ENCODE measurements at places on chromosomes 2 and 18. TPM values are rescaled to one million over a fixed set of nuclear protein-coding genes. Genes with fewer than 3 reads are reported as not detected.

C2orf80 gene
- not detected for total RNA-seq

HAAO gene
- 21.0 TPM for total RNA-seq

IL18RAP gene
- 1.4 TPM for total RNA-seq

C2orf15 gene
- total RNA-seq, result 1.0 TPM

DNA sequence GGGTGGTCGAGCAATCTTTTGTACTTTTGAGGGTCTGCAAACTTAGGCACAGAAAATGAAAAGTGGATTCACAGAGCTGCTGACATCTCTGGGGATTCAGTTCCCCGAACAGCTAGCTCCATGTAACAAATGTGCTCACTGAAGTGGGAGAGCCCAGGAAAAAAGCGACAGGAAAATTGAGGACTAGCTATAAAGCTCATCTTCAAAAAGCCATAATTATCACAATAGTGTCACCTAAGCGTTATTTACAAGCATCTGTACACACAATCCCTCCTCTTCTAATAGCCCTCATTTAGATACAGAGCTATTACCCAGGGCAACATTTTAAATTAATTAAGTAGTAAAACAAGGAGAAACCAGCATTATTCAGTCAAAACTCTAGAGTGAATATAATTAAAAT, 36.1 kb downstream of the RNF152 start:
- DNase-seq, result no peak

DNA sequence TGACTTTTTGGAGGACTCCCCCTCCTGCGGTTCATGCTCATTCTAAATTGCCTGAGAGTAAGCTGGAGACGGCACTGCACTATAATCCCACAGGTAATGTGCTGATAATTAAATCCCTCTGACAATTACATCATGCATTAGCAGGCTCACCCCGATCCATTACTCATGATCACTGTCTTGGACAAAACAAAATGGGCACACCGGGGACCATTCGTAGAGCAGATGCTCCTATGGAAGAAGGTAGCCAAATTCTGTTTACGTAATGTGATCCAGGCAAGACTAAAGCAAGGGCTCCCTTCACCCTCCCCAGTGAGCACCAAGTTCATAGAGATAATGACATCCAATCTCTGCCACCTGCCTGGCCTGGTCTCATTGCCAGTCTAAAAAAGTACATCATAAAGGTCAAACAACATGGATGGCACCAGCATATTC, 657.1 kb upstream of the SOX11 start:
- no peak for DNase-seq

GRCh38 chr2:85886141-85886540, 2.6 kb downstream of the ST3GAL5 start:
- no peak for DNase-seq

GRCh38 chr2:28445448-28446258, 50.2 kb upstream of the PLB1 start:
- DNase-seq, result no peak

DNA sequence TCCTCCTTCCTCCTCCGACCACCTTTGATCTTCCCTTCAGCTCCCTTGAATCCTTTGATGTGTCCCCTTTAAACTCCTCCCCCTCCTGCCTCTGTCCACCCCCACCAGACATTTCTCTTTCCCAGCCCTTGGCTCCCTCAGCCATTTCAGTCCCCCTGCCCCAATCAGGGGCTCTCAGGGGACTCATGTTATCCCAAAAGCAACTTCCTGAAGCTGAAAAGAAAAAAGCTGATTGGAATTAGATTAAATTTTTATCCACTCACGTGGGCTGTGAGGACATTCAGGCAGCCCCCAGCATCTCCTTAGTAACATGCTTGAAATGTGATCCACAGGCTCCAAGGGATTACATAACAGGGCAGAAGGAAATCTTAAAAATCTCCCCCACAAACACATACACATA, 81.3 kb downstream of the NEURL3 start:
- DNase-seq, result no peak

DNA sequence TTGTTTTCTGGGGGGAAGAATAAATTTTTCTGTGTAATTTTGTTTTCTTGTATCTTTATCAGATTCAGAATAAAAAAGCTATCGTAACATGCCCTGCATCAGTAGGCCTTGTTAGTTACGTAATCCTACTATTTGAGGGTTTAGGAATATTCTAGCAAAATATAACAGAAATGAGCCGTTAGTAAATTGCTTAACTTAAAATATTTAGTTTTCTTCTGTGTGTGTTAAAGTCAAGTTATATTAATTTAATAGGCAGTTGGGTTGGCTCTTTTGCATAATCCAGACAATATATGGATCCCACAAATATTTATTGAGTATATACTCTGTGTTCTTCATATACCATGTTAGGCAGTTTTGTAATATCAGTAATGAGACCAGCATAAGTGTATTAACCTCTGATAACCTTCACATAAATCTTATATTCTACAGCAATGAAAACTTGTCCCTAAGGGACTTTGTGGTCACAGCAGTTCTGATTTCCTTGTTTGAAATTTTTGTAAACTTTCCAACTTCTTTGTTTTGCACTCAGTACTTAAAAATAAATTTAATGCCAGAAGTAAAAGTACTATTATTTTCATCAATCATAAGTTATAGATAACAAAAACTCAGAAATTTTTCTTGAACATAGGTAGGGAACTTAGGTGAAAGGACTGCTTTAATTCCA, 151.9 kb downstream of the FMNL2 start:
- no peak for DNase-seq

- DNase-seq, result no peak
These were observed 116.8 kb downstream of the COPS8 start for GRCh38 chr2:237202288-237203030.

GRCh38 chr2:170744248-170745002, 25.8 kb upstream of the ERICH2 start:
- DNase-seq, result no peak

DNA sequence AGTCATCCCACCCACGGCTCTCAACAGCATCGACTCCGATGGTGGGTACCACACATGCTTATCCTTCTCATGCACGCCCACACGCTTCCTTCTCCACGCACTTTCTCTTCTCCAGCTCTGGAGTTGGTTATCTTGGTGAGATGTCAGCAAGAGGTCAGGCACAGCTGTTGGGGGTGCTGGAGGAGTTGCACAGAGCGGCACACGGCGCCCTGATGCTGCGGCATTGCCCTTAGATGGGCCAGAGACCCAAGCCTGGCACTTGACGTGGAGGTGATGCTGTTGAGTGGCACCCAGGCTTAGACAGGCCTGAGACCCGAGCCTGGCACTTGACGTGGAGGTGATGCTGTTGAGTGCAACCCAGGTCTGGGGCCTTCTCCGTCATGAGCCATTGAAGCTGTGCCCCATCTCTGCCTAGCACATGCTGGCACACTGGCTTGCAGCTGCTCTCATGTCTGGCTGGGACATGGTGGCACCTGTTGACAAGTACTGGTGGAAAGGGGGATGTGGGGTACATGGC, 83.2 kb downstream of the DGKD start:
- no peak for DNase-seq

DNA sequence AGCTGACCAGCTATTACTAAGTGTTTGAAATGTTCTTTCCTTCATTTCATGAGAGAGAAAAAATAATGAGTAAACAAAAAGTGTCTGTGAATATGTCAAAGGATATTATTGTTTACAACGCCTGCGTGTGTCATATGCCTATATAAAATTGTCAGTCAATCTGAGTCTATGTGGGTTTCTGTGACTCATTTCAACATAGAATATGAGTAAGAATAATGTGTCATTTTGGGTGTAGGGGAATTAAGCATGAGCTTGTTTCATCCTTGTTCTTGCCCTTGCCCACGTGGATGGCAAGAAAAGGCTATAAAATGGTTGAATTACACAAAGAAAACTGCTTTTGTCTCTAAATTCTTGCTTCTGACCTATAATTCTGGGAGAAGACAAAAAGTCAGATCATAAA, 466.0 kb downstream of the PTH2R start:
- no peak for DNase-seq

GRCh38 chr2:36329251-36329650, 26.3 kb upstream of the CRIM1 start:
- no peak for DNase-seq

DNA sequence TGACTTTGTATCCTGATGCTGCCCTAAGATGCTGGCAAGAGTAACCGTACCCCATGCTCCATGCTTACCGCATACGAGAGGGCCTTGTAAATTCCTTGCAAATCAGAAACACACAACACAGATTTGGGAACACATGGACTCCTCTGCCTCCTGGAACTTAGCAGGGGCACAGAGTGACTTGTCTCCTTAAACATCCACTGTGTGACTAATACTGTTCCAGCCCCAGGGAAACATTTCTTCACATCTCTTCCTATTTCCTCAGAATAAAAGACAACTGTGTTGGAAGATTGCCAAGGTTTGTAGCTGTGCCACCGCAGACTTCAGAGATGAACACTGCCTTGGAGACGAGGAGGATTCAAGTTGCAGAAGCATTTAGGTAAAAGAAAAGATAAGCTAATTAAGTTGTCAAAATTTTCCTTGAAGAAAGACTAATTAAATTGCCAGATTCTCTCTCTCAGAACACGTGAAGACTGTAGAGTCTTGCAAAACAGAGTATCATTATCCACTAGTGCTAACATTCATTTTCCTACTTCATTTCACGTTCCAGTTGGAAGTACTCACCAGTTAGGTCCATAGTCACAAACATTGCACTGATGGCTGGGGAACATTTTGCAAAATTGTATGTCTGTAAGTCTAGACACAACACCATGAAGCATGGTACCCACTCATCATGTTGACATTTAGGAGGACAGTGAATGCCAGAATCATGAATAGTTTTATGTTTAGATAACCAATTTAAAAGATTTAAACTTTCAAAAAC, 188.8 kb downstream of the TSN start:
- no peak for DNase-seq

GRCh38 chr2:88078643-88079172, 11.1 kb downstream of the SMYD1 start:
- no peak for DNase-seq

GRCh38 chr18:6120820-6121279, 225.5 kb upstream of the TMEM200C start:
- no peak for DNase-seq

DNA sequence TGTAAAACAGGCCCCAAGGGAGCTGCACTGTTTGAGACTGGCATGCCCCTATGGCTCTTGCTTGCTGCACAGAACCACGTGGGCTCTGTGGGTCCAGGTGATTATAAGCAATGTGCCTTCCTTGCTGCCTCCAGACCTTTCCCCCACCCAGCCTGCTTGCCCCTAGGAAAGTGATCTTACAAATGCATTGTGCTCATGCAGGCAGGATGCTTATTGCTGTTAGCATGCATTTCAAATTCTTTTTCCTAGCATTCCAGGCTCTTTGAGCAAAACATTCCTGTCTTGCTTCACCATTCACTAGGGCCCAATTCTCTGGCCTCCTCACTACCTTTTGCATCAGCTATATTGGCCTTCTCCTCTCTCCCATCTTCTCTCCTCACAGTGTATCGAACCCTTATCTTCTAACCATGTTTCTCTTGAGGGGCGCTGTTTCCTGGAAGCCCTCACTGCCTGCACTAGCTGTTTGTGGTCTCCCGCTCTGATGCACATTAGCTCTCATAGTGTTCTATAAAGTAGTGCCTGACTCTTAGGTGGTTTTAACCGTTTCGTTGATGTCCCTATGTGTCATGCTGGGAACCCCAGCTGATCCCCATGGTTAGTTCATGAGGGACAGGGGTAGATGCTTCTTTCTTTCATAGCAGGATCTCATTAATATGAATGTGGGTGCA, 152.9 kb upstream of the EPAS1 start:
- no peak for DNase-seq

DNA sequence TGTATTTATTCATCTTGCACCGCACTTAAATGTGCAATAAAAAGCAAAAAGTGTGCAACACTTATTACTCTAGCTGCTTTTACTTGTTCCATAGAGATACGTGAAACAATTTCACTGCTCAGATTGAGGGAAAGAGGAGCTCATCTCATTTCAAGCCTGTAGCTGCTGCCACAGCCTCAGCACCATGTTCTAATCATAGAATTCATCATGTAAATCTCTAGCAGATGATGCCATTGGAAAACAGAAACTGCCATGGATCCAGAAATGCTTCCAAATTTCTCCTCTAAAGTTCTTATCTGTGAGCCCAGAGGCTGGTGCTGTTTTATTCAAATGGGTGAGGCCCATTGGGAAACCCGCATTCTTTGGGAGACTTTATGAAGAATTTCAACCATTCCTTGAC, 2.0 kb downstream of the CDC42EP3 start:
- DNase-seq, result no peak

DNA sequence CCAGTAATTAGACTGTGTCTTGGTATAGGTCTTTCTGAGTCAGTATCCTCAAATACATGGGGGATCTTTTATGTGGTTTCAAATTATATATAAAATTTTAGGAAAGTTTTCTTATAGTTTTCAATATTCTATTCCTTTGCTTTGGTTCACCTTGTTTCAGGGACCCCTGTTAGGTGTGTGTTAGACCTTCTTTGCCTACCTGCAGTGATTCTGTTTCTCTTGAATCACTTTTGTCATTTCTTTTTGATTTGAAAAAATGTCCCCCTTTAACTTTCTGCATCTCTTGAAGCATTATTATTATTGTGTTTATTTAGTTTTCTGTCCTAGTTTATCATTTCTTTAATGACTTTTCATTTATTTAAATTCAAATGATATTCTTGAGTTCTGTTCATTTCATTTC, 98.7 kb downstream of the FHOD3 start:
- no peak for DNase-seq

GRCh38 chr2:203660465-203660864, 46.0 kb upstream of the CD28 start:
- DNase-seq, result no peak

DNA sequence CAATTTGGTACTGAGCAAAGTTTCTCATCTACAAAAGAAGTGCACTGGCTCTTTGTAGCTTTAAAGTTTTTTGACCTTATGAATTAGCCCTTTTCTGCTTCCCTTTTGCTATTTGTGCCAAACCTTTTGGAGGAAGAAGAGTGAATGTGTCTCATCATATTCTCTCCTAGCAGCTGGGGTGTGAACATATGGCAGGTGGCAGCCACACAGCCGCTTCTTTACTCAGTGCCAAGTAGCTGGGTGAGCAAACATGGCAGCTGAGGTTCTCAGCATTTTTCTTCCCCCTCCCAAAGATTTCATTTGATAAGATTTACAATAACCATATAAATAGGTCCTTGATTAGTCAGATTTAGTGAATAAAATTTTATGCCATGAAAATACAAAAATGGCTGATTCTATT, 46.7 kb upstream of the STK17B start:
- DNase-seq, result no peak

GRCh38 chr2:71783215-71783614, 329.9 kb downstream of the DYSF start:
- no peak for DNase-seq

DNA sequence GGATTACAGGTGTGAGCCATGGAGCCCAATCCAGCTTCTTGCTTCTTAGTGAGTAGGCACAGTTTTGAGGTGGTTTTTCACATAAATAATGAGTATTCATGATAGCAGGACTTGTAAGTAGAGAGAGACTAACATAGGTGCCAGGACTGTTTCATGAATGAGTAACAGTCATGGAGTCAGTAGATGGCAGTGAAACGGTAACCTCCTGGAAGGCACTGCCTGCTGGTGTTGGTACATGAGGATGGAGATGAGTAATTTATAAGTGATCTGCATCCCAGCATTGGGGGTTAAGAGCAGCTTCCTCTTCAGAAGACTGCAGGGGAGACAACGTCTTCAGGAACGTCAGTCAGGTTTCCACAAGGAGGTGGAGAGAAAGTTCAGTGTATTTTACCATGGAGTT, 143.8 kb downstream of the HAUS1 start:
- no peak for DNase-seq

- DNase-seq, result no peak
These were observed 21.7 kb upstream of the POLI start for GRCh38 chr18:54247511-54248175.

GRCh38 chr18:22933966-22934423, 867 bp downstream of the RBBP8 start:
- DNase-seq, result no peak
